ENCODE measurements at places on chromosomes 2 and 18.

- no peak for DNase-seq
Measured at GRCh38 chr18:331221-331821, 63.5 kb upstream of the THOC1 start.

GRCh38 chr2:119170504-119170903 lies 12.0 kb upstream of the C1QL2 start:
- no peak for DNase-seq

DNA sequence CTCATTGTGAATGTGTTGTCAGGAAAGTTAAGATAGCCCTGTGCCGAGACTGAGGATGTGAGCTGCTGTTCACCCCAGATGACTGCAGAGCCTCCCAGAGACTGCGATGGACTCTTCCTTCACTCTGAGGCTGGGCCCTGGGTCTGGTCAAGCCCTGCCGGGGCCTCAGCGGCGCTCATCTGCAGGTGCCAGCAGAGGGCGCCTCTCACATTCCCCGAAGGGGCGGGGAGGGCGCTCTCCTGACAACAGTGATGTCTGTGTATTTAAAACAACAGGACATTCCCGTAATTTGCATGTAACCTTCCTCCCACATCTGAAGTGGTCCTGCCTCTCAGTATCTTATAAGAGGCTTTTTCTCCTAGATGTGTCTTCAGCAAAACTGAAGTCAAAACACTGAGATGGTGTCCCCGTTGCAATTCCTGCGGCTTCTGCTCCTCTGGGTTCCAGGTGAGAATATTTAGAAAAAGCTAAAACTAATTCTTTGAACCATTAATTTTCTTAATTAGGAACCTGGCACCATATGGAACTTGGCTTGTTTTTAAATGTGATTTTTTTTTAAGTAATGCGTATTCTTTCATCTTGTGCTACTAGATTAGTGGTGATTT lies 1377.9 kb downstream of the RPIA start:
- no peak for DNase-seq

GRCh38 chr2:25204190-25204838 lies 35.9 kb upstream of the POMC start:
- DNase-seq = no peak

GRCh38 chr18:12238826-12239225 lies 15.3 kb upstream of the CIDEA start:
- DNase-seq = no peak

DNA sequence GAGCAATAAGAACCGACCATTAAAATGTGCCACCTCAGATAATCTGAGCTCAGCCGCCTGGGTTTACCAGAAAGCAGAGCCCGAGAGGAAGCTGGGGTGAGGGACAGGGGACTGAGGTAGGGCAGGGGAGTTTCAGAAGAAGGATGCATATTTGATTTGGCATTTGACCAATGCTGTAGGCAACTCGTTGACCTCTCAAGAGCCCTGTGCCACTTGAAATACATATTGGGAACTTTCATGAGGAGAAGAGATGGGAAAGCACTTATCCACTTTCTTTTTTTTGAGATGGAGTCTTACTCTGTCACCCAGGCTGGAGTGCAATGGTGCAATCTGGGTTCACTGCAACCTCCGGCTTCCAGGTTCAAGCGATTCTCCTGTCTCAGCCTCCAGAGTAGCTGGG lies 148.4 kb upstream of the SPRED2 start:
- no peak for DNase-seq

GRCh38 chr2:226030788-226031646 lies 631.5 kb downstream of the NYAP2 start:
- DNase-seq = no peak

- no peak for DNase-seq
Measured at GRCh38 chr18:58161659-58162058, 117.6 kb downstream of the NEDD4L start.

GRCh38 chr2:241540771-241541561 lies 17.6 kb upstream of the BOK start:
- peak; percentile 22 for DNase-seq

DNA sequence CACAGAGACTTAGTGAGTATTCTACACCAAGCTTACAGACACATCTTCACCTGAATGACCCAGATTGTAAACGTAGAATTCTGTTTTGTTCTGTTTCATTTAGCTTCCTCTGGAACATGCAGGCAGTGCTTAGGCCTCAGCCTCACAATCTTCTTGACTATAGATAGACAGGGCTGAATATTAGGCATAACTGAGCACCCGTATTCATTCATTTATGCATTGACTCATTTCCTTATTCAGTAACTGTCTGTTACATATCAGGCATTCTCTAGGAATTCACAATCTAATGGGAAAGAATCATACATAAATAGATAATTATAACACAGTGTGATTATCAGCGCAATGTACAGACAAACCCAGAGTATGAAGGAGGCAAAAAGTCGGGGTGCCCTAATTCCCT lies 124.9 kb upstream of the ETAA1 start:
- DNase-seq = no peak

- DNase-seq = no peak
Measured at GRCh38 chr2:27376151-27376865, 4.2 kb downstream of the ZNF513 start.

DNA sequence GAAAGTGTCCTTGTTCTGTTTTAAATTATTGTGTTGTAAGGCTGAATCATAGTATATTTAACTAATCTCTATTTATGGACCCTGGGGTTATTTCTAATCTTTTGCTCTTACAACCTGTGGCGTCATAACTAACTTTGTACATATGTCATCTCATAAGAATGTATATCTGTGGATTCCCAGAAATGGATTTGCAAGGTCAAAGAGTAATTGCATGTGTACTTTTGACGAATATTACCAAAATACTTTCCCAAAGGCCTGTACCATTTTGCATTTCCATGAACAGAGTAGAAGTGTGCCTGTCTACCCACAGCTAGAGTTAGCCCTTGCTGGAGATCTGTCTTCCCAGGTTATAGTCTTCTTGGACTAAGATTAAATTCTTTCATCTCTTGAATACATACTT lies 42.8 kb downstream of the SEMA4F start:
- no peak for DNase-seq

- DNase-seq = no peak
Measured at GRCh38 chr2:100504542-100504941, 34.3 kb downstream of the NMS start.

GRCh38 chr2:164917296-164917903 lies 37.9 kb downstream of the SLC38A11 start:
- DNase-seq = no peak

- no peak for DNase-seq
Measured at GRCh38 chr2:85457877-85458316, 39.4 kb downstream of the SH2D6 start.

DNA sequence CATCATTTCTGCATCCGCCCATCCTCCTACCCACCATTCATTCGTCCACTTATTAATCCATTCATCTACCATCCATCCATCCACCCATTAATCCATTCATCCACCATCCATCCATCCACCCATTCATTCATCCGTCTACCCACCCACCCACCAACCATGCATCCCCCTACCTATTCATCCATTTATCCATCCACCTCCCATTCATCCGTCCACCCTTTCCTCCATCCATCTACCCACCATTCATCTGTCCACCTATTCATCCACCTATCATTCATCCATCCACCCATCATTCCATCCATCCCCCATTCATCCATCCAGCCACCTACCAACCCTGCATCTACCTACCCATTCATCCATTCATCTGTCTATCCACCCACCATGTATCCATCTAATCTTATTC lies 83.5 kb upstream of the MCFD2 start:
- DNase-seq = no peak

- DNase-seq = no peak
Measured at GRCh38 chr2:36704475-36705150, 8.1 kb downstream of the VIT start.

DNA sequence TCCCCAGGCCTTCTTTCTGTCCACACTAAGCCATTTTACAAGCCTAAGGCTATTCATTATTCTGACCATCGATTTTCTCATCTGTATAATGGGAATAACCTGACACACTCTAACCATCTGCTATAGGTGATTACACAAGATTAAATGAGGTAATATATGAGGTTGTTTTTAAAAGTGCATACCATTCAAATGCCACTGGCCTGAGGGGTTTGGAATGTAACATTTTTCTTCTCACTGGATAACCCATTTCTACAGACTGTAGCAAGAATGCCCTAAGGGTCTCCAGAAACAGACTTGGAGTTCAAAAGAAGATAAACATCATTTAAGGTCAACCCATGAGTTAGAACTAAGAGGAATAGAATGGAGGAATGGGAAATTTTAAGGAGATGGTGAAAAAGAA lies 111.7 kb upstream of the SETBP1 start:
- DNase-seq = no peak

All from effector memory CD8-positive, alpha-beta T cell (primary cell).